ENCODE measurements at places on chromosomes 13 and 19.
A peak's percentile ranks its signal among the peaks of the same experiment; 100 is the strongest.

- no peak for DNase-seq
These were observed 345.3 kb downstream of the ENOX1 start for GRCh38 chr13:43441464-43441863.

DNA sequence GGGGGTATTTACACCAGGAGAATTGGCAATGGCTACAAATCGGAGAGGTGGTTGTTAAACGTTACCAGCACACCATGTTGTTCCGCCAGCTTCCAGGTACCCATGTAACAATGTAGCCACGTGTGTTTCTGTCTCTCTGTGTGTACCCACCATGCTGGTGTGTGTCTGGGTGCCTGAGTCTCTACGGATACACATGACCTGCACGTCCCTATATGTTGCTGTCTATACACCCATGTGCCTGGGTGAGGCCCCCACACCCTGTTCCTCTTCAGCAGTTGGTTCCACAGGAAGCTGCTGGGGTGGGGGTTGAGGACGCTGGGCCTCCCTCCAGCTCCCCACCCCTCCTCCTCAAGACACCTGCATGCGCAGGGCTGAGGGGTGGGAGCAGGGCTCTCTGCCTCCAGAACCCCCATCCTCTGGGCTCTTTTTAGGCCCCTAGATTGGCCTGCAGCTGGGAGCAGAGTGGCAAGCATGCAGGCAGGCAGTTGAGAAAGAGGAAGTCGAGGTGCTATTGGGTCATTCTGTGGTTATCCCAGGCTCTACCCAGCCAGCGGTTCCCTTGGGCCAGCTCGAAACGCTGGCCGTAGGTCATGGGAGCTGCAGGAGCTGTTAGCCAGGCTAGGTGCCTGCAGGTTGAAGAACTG lies at the start of gene ARHGEF18:
Gene ARHGEF18, plus strand, starts transcription at position 351 of the 644 bp plus-strand sequence. CDS start 13,954 bp downstream, outside the sequence.
- DNase-seq, result no peak

DNA sequence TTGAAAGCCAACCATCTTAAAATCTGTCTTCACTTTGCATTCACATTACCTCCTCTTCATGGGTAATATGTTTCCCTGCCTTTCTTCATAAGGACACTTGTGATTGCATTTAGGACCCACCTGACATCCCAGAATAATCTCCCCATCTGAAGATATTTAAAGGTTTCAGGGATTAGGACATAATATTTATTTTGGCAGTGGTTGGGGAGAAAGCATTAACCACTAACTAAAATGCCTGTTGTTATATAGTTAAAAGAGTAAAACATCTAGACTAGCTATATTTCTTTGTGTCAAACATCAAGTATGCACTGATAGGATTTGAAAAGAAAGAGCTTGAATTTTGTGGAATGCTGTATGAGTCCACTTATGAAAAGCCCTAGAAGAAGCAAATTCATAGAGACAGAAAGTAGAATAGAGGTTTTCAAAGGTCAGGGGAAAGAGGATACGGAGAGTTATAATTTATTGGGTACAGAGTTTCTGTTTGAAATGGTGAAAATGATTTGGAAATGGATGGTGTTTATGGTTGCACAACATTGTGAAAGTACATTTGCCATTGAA lies 457.7 kb upstream of the SPRY2 start:
- DNase-seq, result no peak

GRCh38 chr19:12788042-12788681 lies 3.1 kb upstream of the JUNB start:
- DNase-seq, result no peak

DNA sequence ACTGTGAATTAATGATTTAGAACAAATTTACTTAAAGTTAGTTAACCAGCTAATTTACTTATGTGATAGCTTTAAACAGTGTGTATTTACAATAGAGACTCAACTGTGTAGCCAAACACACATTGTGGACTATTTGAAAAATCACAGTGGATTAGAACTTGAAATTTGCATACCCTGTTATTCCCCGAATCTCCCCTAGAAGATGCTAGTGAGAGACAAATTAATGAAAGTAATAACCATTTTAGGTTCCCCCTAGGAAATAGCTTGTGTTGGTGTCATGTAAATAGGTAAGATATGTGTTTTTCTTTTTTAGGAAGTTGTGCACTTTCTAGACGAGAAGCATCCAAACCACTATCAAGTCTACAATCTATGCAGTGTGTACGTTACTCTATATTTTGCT lies 98.5 kb downstream of the C1QTNF9 start:
- DNase-seq, result no peak

DNA sequence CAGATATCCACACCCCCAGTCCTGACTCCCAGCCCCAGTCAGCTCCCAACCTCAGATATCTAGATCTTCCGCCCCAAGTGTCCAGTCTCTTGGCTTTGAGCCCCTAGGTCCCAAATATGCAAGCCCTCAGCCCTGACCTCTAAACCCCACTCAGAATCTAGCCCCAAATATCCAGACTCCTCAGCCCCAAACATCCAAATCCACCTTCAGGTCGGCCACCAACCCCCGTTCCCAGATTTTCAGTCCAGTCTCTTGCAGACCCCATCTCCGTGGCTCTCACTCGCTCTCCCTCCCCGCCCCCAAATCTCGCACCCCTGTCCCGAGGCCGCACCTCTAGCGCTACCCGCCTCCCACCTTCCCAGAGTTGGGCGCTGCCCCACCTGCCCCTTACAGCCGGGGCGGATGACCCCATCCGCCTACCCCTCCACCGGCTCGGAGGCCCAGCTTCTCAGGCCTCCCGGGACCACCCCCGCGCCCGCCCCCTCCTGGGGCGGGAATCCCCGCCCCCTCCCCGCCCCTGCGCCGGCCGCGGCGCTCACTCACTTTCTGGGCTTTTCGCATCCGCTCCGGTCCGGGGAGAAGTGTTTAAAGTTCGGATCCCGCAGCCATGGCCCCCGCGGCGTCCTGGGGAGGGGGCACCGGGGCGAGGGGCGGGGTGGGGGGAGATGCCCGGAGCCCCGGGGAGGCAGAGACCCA lies 604 bp downstream of the ERFL start:
- no peak for DNase-seq

DNA sequence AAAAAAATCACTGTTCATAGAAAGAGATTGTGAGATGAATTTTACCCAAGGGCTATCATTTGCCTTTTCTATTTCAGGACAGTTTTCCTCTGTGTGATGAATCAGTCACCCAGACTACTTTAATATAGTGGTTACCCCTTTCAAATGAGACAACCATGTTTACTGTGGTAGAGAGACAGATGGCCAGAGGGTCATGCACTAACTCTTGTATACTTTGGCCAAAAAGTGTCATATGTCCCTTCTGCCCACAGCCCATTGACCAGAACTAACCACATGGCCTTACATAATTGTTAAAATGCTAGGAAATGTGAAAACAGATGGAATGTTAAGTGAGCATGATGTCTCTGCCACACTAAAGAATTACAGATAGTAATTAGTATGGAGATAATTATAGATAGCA lies 498.7 kb downstream of the DACH1 start:
- no peak for DNase-seq

GRCh38 chr19:45251452-45252354 lies 632 bp downstream of the MARK4 start:
- no peak for DNase-seq

- DNase-seq, result no peak
These were observed at the start of gene SCGB2B2 for GRCh38 chr19:34676697-34677385. Gene SCGB2B2 (minus strand): TSS chr19:34677159. CDS start chr19:34594563, 82,596 bp downstream.

DNA sequence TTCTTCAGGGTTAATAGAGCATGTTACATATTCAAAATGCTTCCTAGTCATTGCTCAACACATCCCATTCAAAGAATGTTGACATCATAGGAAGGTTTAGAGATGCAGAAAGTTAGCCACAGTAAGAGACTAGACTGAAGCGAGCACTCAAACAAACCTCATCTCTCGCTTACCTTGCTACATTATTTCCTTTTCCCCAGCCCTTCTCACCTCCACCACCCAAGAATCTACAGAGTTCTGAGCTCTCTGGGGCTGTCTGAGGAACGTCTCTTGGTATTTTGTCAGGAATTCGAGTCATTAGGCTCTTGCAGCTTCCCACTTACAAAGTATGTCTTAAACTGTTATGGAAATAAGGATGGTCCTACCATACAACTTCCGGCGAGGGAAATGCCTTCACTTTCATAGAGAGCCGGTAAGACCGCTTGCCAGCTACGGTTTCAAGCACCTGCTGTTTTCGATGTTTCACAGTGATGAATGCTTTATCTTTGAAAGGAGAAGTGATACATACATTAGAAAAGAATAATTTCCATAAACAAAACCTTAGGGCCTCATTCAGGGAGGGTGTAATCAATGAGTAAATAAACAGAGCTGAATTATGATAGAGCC lies 65.1 kb downstream of the FLT1 start:
- DNase-seq, result no peak

DNA sequence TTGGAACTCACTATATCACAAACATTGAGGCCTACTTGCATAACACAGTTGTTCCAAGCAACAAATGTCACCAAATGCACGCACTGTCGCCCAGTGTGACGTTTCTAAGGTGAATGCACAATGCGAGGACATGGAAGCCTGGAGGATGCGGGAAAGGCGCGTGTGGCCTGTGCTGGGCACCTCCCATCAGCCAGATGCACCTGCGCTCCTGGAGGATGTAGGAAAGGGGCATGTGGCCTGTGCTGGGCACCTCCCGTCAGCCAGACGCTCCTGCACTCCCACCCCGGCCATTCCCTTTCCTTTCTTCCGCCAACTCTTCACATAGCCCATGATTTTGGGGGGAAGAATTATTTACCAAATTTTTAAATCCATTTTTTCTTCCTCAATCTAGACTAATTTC lies 202.4 kb upstream of the SOX1 start:
- no peak for DNase-seq

DNA sequence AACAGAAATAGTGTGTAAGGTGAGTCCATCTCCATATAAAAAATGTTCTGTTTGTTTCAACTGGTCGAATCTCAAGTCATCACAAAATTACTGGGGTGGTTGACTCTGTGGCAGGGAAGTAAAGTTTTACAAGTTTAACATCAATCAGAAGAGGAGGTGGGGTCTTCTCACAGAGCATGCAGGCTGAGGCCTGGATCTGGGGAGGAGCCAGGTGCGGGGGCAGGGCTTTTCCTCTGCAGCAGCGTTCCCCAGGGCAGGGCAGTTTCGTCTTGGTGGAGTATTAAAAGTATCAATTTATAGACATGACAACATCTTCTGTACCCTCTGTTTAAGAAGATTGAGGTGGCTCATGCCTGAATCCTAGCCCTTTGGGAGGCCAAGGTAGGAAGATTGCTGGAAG lies 68.8 kb downstream of the SLC7A9 start:
- no peak for DNase-seq

- peak; percentile 35 for DNase-seq
These were observed 20.2 kb upstream of the PNMA8B start for GRCh38 chr19:46515879-46516350.

GRCh38 chr19:19537075-19538048 lies 703 bp upstream of the CILP2 start:
- no peak for DNase-seq

GRCh38 chr19:2329149-2329478 lies 630 bp downstream of the SPPL2B start:
- no peak for DNase-seq

GRCh38 chr13:88675347-88675996 lies 1004.3 kb downstream of the SLITRK5 start:
- DNase-seq, result no peak

GRCh38 chr13:90171649-90172048 lies 1175.8 kb upstream of the MIR17HG start:
- DNase-seq, result no peak

- no peak for DNase-seq
These were observed 42.5 kb downstream of the RAB20 start for GRCh38 chr13:110519046-110519445.

GRCh38 chr19:27742041-27742440 lies 1470.9 kb downstream of the UQCRFS1 start:
- no peak for DNase-seq

DNA sequence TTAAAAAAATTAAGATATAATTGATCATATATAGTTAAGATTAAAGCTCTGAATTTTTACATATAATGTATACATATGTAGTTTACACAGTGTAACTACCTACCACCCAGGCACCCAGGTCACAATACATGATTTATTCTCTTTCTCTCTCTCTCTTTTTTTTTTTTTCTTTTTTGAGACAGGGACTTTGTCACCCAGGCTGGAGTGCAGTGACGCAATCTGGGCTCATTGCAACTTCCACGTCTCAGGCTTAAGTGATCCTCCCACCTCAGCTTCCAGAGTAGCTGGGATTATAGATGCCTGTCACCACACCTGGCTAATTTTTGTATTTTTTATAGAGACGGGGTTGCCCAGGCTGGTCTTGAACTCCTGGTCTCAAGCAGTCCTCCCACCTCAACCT lies 18.8 kb upstream of the CLASRP start:
- DNase-seq, result no peak

DNA sequence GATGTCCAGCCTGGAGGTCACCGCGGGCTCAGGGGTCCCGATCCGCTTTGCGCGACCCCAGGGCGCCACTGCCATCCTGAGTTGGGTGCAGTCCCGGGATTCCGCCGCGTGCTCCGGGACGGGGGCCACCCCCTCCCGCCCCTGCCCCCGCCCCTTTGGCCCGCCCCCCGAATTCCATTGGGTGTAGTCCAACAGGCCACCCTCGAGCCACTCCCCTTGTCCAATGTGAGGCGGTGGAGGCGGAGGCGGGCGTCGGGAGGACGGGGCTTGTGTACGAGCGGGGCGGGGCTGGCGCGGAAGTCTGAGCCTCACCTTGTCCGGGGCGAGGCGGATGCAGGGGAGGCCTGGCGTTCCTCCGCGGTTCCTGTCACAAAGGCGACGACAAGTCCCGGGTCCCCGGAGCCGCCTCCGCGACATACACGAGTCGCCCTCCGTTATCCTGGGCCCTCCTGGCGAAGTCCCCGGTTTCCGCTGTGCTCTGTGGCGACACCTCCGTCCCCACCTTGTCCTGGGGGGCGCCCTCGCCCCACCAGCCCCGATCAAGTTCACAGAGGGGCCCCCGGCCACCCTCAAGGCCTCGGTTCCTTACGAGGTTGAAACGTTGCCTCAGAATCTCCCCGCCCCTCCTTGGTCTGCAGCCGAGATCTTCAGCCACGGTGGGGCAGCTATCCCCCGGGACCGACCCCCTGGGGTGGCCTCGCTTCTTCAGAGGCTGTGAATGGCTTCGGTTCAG lies 1.2 kb downstream of the LDLR start:
- DNase-seq, result peak; percentile 90

GRCh38 chr19:18412610-18413239 lies 6.5 kb upstream of the SSBP4 start:
- no peak for DNase-seq

GRCh38 chr19:54199401-54199800 lies 1.3 kb upstream of the RPS9 start:
- no peak for DNase-seq

- DNase-seq, result no peak
These were observed 27.1 kb downstream of the CYSLTR2 start for GRCh38 chr13:48680756-48681392.

DNA sequence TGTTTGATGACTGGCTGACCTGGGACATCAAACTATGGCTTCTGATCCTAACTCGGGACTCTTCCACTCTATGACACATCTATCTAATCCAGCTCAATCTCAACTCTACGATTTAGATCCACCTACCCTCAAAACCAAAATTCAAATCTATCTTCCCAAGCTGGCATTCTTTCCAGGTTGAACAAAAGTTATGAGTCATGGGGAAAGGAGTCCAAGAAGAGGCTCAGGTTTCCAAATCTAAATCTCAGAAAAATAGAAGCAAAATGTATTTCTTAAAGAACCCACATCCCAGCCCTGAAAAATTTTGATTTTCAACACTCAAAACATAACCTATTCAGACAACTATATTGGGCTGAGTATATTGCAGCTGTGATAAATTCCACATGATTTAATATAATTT lies 143.9 kb upstream of the IPO5 start:
- DNase-seq, result no peak

Measured in dermis microvascular lymphatic vessel endothelial cell (primary cell).